Stimulated activated CD4-positive, alpha-beta T cell treated with anti-CD3 and anti-CD28 coated beads, Interleukin-4, amount 100 ng/mL, for 24 hours (primary cell): ENCODE measurements at places on chromosomes 2 and 18.

DNA sequence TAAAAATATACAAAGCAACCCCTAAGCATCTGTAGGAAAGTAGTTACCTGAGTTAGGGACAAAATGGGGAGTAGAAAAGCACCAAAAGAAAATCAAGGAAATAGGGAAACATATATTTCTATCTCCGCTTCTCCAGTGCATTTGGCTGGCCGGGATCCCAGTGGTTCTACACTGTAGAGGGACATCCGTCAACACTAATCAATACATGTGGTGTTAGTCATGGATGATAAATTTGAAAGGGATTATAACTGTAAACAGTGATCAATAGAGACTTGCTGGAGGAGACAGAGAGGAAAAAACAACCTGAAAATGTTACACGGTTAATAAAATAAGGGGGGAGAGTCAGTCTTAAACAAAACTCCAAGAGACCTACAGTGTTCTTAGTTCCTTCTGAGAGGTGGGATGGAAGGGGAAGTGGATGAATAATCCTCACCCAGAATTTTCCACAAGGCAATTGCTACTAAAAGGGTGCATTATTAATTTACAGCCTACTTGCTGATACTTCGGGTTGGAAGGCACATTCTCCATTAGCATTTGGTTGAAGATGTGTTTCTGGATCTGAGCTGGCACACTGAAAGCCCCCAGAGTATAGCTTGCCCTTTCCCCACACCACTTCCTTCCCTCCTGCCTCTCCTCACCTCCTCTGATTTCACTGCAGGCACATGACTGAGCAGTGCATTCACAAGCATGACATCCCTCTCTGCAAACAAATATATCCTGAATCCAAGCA is 530.0 kb downstream of the BCL11A start:
- no peak for DNase-seq

DNA sequence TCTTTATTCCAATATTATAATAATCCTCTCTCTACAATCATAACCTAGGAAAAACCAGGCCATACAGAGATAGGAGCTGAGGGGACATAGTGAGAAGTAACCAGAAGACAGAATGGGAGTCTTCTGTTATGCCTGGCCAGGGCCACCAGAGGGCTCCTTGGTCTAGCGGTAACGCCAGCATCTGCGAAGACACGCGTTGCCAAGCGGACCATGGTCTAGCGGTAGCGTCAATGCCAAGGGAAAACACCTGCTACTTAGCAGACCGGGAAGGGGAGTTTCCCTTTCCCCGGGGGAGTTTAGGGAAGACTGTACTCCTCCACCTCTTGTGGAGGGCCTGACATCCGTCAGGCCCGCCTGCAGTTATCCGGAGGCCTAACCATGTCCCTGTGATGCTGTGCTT is 36.6 kb downstream of the ARL6IP6 start:
- no peak for DNase-seq

GRCh38 chr18:78092901-78093300 is 843.3 kb downstream of the GALR1 start:
- DNase-seq: no peak

DNA sequence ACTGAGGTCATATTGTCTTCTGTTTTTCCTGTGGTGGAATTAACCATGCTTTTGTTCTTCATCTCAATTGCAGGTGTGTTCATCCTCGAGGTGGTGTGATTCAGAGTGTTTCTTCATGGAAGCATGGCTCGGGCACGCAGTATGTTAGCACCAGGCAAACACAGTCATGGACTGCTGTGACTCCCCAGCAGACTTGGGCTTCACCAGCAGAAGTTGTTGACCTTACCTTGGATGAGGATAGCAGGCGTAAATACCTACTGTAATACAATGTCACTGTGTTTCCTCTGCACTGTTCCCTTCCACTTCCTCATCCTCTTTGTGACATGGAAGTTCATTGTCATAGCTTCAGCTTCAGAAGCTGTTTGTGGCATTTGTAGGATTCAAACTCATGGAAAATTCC is 158.7 kb downstream of the HAUS1 start:
- no peak for DNase-seq

GRCh38 chr2:27704342-27704876 is 40.7 kb downstream of the SLC4A1AP start:
- no peak for DNase-seq

GRCh38 chr2:71291398-71291797 is 40.2 kb upstream of the ZNF638 start:
- no peak for DNase-seq

DNA sequence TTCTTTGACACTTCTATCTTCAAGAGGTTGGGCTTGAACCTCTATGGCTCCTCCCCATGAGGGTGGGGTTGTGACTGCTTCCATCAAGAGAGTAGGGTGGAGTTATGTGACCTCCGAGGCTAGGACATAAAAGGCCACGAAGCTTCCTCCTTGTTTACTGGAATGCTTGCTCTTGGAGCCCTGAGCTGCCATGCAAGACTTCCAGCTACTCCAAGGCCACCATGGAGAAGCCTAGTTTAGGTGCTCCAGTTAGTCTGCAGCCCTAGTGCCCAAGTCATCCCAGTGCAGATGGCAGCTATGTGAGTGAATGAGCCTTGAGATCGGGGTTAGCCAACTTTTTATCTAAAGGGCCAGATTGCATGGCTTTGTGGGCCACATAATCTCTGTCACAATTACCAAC is 2.4 kb upstream of the MERTK start:
- no peak for DNase-seq

DNA sequence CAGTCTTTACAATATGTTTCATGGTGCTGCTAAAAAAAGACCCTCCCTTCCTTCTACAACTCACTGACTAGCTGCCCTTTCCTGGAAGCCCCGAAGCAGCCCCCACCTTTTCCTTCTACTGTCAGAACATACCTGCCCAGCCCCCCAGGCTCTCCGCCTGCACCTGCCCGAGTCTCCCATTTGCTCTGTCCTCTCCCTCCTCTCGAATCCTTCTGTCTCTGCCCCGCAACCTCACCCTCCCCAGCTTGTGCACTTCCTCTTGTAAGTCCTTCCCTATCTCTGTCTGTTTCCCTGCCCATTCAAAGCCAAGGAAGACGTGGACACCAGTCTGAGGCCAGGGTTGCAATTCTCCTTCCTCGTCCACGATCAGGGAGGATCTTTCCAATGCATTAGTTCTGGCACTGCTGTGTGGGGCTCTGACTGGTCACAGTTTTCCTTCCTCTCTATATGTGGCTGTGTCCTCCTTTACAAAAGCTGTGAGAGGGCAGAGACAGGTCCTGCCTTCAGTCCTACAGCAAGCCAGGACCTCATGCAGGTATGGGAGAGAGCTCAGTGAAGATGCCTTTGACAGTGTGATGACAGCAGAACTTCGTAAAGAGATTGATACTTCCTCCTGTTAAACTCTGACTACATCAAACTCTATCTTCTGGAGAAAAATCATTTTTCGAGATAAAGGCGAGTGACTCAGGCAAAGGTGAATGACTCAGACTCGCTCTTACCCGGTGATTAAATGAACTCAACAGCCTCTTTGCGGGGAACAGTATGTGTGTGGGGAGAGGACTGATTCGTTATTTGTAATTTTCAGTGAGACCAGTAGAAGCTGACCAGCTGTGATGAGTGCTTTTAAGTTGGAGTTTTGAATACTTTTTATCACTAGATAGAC is 14.2 kb downstream of the TNFRSF11A start:
- peak; percentile 24 for DNase-seq

- no peak for DNase-seq
Measured at GRCh38 chr18:45951016-45951714, 16.0 kb downstream of the EPG5 start.

DNA sequence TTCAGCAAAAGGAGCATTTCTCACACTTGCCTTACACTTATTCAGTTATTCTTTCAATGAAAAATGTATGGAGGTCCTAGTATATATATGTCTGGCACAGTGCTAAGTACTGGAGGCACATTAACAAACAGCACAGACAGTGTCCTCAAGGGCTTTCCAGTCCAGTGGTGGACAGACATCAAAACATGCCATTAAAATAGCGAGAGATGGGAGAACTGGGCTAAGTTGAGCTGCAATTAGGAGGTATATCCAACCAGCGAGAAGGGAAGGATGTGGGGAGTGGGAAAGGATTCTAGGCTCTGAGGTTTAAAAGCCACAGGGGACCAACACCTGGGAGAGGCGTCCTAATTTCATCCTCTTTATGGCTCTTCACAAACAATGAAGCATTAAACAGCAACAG is 127.5 kb upstream of the TTC39C start:
- no peak for DNase-seq

- no peak for DNase-seq
Measured at GRCh38 chr18:43539862-43540261, 262.6 kb upstream of the SYT4 start.

- DNase-seq: no peak
Measured at GRCh38 chr2:188693111-188693510, 281.1 kb upstream of the COL3A1 start.

GRCh38 chr2:238927746-238928519 is 80.0 kb downstream of the TWIST2 start:
- no peak for DNase-seq

DNA sequence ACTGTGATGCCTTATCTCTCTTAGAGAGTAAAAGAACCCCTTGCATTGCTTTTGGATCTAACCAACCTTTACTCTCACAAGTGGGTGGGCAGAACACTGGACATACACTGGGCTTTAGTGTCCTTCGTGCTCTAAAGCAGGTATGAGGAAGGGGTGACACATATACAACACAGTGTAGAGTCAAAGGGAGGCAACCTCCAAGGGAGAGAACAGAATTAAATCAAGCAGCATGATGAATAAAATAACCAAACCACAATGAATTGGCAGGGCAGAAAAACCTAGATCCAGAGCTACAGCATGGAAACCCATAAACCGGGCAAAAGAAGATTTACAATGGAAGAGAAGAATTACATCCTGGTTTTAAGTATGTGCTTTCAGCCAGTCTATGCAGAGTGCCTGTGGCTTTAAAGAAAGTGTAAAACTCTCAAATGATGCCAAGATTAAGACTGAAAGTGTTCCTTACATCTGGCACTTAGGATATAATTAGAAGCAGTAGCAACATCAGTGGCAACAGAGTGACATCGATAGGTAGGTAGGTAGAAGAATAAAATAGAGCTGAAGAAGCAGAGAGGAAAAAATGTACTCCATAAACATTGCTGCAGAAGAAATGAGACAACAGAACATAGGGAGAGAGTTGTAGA is 191.7 kb upstream of the ZC3H15 start:
- no peak for DNase-seq

- no peak for DNase-seq
Measured at GRCh38 chr18:59303006-59303405, 15.4 kb downstream of the CPLX4 start.

- no peak for DNase-seq
Measured at GRCh38 chr2:191612496-191612895, 65.4 kb upstream of the NABP1 start.

DNA sequence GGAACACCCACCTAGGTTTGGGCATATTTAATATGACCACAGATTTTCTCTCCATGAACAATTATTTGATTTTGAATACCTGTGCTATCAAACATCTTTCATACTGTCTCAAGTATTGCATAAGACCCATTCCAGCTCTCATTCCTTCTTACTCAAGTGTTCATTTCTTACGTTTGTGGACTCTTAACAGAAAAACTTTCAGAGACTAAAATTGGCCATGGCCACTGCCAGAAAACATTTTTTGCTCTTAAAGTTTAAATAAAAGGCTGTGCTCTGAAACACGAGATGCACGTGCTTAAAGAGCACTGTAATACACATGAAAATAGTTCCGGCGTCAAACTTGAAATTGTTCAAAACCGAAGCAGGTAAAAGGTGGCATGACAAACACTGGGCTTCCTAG is 89.3 kb downstream of the LIMS1 start:
- no peak for DNase-seq

DNA sequence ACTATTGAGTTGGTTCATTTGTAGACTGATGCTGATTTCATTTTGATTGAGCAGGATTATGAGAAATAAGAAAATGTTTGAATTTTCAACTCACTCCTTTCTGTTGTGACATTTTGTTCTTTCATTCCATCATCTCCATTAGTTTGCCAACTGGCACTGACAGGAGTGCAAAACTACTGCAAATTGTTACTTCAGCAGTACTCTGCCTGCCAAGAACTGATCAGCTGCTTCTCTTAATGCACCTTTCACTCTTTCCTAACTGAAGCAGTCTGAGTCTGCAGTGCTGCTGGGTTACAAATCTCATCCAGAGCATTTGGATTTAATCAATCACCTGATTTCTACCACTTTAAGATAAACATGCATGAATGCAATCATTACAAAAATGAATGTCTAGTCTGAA is 70.9 kb downstream of the TMEFF2 start:
- DNase-seq: no peak

- no peak for DNase-seq
Measured at GRCh38 chr2:190517468-190517867, 17.1 kb downstream of the NEMP2 start.

DNA sequence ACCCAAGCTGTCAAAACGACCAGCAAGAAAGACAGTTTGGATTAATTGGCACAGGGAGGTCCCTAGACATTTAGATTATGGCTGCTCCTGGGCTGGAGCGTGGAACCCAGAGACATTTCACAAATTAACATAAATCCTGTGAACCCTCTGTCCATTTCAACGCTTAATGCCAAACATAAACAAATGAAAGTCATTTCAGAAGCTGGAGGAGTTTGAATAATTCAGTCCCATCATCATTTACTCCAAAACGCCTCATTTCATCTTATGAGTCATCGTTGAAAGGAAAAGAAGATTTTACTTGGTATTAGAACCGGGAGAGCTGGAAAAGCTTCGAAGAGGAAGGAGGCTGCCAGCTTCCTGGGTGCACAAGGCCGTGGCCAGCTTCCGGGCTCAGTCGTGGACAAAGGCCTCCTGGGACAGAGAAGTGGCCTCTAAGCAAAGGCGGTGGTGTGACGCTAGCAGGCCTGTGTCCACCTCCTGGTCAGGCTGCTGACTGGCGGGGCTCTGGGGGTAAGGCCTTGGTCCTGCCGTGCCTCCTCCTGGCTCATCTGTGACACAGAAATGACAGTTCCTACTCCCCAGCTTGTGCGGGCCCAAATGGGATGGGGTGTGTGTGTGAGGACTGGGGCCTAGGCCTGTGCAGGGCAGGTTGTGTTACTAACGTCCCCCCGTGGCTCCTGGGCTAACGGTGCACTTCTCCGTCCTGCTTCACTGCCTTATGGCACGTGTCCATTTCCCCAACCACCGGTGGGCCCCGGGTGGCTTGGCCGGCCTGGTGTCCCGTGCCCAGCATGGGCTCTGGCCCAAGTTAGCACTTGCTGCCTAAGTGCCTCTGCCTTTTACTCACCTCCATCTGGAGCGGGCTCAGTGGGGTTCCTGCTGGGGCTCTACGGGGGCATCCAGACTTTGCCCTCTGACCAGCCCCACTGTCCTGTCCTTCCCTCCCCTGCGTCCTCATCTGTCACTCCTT is 71.6 kb downstream of the RRM2 start:
- no peak for DNase-seq

DNA sequence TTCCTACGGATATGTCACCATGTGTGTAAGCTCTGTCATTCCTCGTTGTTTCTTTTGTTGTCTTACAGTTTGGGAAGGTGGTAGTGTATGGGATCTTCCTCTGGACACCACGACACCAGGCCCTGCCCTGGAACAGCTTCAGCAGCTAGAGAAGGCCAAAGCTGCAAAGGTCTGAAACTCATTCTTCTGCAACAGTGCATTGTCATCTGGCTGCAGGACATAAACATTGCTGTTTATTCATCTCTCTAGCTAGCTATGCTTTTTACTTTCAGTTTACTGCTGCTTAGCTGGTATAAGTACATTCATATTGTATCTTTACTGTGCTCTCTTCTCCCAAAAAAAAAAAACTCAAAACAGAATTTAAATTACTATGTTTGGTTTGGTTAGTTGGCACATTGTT is 39.2 kb upstream of the KCNJ13 start:
- DNase-seq: no peak

- no peak for DNase-seq
Measured at GRCh38 chr2:150136401-150136800, 351.1 kb downstream of the RND3 start.

GRCh38 chr2:50018921-50019320 is 864.6 kb upstream of the FSHR start:
- DNase-seq: no peak
